ENCODE measurements at places on chromosomes 5 and 9.
A peak's percentile ranks its signal among the peaks of the same experiment; 100 is the strongest.

GRCh38 chr5:41871852-41872251 lies 1.6 kb upstream of the OXCT1 start:
- no peak for DNase-seq

DNA sequence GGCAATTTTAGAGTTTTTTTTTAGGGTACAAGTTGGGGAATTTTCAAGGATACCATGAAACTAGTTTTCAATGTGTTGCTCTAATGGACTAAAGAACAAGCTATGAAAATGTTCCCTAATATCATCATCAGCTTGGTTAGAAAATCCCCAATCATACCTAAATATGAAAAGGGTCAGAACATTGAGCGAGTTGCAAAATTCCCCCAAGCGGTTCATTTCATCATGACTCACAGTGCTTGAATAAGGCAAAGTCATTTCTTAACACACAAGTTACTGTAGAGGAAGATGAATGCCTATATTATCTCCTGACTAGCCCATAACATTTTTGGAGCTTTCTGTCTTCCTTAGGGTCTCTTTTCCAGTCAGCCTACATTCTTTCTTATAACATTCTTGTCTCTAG lies 62.7 kb downstream of the ST8SIA4 start:
- DNase-seq, result no peak

- no peak for DNase-seq
Observed at GRCh38 chr5:120630550-120630949, 166.4 kb downstream of the PRR16 start.

DNA sequence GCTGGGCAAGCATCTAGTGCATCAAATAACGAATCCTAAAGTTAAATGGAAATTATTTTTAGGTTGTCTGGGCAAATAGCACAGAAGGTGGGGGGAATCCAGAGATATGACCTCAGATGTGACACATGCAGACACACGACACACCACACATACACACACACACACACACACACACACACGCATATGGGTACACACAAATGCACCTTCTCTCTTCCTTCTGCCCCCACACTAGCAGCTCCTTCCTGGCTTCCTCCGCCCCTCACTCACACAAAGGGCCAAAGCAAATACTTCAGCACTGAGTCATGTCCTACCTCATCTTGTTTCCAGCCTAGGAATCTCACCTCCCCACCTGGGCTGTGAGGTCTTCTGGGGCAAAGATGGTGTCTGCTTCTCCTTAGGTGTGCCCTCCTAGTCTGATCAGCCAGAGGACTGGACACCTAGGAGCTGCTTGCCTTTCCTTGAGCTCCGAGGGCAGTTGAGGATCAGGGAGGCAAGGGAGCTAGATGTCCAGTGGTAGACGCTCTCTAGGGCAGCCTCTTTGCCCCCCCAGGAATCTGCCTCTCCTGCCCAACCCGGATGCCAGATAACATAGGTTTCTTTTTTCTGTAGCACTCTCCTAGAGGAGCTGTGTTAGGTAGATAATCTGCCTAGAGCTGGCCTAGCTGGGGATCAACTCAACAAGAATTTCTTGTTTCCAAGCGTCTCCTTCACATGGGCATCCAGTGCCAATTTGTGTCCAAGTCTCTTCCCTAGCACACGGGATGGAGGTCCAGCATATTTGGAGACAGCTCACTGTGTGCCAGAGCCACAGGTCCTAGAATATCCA lies 14.3 kb upstream of the JADE2 start:
- DNase-seq, result no peak

GRCh38 chr5:68542207-68542606 lies 326.7 kb downstream of the PIK3R1 start:
- no peak for DNase-seq

DNA sequence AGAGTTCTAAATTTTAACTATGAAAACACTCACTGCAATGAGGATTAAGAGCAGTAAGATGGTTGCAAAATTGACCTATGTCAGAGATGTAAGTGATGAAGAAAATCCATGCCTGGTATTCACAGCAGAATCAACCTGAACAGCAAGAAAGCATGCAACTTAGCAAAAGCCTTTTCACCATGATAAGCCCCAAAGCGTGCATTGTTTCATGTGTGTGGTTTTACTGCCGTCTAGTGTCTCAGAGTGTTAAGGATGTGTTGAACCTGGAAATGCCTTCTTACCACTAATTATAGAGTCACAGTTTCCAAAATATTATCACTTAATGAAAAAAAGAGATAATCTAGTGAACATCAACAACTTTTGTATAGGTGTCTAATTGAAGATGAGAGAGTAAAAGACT lies 415.2 kb upstream of the TRPC7 start:
- no peak for DNase-seq

- no peak for DNase-seq
Observed at GRCh38 chr9:4433379-4433778, 56.9 kb upstream of the SLC1A1 start.

DNA sequence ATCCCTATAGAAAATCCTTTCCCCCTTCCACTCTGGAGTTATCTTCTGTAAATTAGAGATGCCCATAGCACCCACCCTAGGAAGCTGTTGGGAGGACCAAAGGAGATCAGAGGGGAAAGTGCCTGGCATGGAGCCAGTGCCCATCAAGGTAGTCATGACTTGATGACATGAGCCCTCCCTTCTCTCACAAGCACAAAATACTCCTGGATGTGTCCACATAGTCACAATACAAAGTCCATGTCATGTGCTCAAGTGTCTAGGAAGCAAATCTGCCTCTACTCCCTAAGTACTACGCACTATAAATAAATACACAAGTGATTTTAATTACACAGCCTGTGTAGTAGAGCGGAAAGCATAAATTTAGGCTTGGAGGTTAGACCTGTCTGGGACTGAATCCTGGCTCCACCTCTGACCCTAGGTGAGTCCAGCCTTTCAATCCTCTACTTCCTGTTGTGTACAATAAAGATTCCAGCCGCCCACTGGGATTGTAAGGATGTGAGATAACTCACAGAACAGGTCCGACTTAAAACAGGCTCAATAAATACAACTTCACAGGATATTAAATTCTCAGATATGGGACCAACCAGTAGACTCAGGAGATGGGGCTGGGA lies 30.6 kb downstream of the TTC39B start:
- no peak for DNase-seq

GRCh38 chr5:125575891-125576505 lies 829.6 kb upstream of the ZNF608 start:
- no peak for DNase-seq

DNA sequence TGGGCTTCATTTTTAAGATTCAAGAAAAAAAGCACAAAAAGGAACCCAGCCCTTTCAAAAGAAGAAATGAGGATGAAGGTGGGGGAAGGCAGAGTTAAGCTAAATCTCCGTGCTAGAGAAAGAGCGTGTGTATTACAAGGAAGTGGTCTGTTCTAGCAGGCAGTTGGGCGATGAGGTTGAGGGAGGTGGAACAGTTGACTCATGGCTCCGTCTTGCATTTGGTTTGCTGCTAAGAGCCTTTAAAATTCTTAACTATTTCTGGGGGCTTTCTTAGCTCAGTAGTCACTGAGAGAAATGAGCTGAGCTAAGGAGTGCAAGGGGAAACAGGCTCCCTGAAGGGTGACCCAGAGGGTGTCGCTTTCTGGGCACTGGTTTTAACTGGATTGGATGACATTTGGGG lies 117.4 kb downstream of the GCNT1 start:
- DNase-seq, result no peak

DNA sequence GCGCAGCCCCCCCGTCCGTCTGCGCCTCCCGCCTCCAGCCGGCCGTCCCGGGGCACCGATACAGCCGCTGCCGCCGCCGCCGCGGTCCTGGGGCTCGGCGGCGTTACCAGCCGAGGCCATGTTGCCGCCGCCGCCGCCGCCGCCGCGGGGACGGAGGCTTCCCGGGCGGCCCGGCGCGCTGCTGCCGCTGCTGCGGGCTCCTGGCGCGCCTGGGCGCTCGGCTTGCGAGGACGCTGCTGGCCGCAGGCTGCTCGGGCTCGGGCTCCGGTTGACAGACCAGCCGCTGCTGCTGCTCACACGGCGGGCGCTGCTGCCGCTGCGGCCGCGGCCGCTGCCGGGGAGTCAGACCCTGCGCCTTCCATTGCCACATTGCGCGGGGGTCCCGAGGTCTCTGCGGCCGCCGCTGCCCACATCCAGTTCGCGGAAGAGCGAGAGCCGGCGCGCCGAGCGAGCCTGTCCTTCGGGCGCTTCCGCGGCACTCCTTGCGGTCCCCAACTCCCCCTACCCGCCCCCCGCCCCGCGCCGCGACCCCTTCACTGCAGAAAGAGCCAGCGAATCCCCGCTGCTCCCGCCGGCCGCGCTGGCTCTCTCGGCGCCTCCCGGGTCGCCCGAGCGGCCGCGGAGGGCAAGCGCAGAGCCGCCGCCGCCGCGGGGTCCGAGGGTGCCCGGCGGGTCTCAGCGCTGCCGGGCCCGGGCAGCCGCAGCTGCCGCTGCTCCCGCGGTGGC lies 8.4 kb downstream of the PTCH1 start:
- DNase-seq, result no peak

GRCh38 chr9:111957856-111958631 lies 61.4 kb downstream of the UGCG start:
- DNase-seq, result peak; percentile 55

DNA sequence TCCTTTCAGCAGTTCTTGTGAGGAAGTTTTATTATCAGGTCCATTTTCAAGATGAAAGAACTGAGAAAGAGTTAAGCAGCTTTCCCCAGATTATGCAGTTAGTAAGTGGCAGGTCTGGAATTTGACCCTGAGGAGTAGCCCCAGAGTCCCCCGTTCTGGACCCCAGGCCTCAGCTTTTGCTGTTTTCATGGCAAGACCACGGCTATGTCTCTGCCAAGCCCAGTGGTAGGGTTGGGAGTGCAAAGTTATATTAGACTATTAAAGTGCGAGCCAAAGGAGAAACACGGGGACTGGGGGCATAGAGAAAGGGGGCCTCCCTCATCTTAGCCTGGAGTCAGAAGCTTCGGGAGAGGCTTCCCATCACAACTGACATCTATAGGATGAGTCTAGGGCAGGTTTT lies 19.3 kb upstream of the ORM1 start:
- no peak for DNase-seq

DNA sequence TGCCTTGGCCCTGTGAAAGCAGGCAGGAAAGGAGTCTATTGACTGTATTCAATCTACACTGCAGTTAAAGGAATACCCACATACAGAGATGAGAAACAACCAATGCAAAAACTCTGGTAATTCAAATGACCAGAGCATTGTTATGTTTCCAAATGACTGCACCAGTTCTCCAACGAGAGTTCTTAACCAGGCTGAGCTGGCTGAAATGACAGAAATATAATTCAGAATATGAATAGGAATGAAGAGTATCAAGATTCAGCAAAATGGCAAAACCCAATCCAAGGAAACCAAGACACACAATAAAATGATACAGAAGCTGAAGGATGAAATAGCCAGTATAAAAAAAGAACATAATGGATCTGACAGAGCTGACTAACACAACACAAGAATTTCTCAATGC lies 119.1 kb downstream of the HTR4 start:
- no peak for DNase-seq

DNA sequence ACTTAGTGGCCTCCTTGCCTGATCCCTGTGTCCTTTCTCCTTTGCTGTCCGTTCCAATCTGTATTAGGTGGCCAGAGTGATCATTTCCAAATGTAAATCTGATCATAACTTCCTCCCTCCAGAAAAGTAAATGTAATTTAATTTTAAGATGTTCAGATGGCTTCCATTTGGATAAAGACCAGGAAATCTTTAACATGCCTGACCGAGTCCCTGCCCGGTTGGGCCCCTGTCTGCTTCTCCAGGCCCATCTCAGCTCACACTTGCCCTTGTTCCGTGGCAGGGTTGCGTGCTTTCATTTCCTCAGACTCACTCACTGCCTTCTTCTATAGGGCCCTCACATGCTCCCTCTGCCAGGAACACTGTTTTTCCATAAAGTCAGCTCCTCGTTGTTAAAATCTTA lies 7.6 kb downstream of the MAP3K1 start:
- no peak for DNase-seq

DNA sequence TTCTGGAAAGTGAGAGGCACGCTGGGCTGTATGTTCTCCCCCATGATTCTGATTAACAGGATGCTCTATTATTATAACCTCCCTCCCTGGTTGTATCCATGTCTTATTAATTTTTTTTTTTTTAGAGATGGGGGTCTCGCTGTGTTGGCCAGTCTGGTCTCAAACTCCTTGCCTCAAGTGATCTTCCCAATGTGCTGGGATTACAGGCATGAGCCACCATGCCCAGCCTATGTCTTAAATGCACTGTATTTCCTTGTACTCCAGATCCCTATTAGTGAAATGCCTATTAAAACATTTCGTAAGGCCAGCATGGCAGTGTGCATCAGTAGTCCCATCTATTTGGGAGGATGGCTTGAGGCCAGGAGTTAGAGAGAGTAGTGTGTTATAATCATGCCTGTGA lies 7.0 kb downstream of the TIGD6 start:
- no peak for DNase-seq

GRCh38 chr9:108186642-108187395 lies 669.0 kb downstream of the ACTL7B start:
- no peak for DNase-seq

GRCh38 chr5:92409134-92409533 lies 1026.0 kb upstream of the ARRDC3 start:
- no peak for DNase-seq

- DNase-seq, result no peak
Observed at GRCh38 chr5:7330256-7330655, 65.7 kb upstream of the ADCY2 start.

- no peak for DNase-seq
Observed at GRCh38 chr5:109080896-109081295, 328.9 kb downstream of the PJA2 start.

GRCh38 chr5:151123897-151124751 lies 33.5 kb downstream of the ANXA6 start:
- peak; percentile 46 for DNase-seq

DNA sequence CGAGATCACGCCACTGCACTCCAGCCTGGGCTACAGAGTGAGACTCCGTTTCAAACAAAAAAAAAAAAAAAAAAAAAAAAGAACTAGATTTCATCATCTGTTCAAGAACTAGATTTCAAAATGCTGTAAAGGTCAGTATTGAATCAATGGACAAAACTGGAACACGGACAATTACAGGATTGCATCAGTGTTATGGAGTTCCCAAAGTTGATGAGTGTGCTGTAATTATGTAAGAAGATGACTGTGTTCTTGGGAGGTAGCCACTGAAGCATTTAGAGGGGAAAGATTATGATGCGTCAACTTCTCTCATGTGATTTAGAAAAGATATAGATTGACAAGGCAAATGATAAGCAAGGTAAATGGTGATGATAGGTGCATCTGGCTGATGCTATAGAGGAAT lies 6.5 kb downstream of the FAM240B start:
- no peak for DNase-seq

DNA sequence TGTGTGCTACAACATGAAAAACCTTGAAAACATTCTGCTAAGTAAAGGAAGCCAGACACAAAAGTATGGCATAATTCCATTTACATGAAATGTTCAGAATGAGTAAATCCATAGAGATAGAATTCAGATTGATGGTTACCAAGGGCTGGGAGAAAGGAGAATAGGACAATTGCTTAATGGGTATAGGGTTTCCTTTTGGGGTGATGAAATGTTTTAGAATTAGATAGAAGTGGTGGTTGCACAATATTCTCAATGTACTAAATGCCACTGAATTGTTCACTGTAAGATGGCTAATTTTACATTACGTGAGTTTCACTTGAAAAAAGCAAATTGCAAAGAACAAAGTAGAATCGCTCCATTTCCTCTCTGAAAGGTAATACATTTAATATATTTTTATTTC lies 43.0 kb upstream of the GAS1 start:
- no peak for DNase-seq

All from brain pericyte (primary cell).